ENCODE measurements at places on chromosomes 1 and 21.

DNA sequence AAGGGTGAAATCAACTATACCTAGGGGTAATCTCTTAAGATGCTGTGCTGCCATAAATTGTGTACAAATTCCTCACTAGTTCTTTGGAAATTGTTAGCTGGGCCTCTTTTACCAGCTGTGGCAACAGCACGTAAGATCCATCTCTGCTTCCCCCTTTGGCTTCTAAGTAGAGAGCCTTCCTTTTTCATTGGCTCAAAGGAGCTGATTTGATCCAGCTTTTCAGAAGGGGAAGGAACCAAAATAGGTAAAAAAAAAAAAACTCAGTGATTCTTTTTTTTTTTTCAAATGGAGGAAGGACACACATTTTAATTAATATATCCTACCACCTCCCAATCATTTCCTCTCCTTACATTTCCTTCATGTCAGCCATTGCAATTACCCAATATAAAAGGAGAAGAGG is 4.0 kb upstream of the RCAN1 start:
- no peak for DNase-seq

GRCh38 chr1:213131851-213132655 is 81.0 kb downstream of the RPS6KC1 start:
- DNase-seq = no peak

DNA sequence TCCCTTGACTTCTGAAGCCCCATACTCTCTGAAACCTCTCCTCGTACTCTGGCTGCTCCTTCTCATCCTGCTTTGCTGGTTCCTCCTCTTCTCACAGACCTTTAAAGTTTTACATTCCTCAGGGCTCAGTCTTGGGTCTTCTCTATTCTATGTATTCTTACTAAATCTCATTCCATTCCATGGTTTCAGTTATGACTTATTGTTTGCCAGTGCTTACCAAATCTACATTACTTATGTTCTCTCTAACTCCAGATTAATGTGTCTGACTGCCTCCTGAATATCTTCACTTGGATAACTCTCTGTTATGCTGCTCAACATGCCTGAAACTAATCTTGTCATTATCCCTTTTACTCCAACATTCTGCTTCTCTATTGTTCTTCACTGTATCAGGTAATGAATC is 5.4 kb upstream of the SLC35D1 start:
- no peak for DNase-seq

DNA sequence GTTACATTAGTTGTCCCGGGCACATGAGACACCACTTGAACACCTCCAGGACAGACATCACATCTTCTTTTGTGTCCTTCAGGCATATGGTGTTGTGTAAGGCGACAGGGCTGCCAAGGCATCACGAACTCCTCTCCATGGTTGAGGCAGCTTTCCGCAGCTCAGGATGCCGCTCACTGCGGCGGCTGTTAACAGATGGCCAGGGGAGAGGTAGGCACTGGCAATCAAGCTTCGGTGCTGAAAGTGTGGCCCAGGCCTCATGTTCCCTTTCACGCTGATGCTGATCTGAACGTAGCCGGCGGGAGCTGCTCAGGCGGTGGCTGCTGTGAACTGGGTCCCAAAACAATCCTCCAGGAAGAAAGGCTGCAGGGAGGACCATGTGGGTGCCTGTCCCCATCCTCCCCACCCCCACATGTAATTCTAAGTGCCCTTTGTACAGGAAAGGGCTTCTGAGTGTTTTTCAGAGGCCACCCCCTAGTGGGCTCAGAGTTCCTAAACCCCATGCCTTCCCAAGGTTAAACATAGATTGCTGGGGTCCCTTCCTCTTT is 287.1 kb upstream of the AJAP1 start:
- DNase-seq = no peak

GRCh38 chr1:151504759-151505158 is 6.4 kb upstream of the CGN start:
- no peak for DNase-seq

GRCh38 chr1:93437976-93438605 is 9.8 kb upstream of the FNBP1L start:
- no peak for DNase-seq

GRCh38 chr21:37342046-37342632 is 24.4 kb upstream of the DYRK1A start:
- no peak for DNase-seq

- no peak for DNase-seq
Measured at GRCh38 chr1:11628767-11629166, 25.5 kb downstream of the FBXO2 start.

- DNase-seq = no peak
Measured at GRCh38 chr21:16742131-16742641, 770.7 kb upstream of the CXADR start.

DNA sequence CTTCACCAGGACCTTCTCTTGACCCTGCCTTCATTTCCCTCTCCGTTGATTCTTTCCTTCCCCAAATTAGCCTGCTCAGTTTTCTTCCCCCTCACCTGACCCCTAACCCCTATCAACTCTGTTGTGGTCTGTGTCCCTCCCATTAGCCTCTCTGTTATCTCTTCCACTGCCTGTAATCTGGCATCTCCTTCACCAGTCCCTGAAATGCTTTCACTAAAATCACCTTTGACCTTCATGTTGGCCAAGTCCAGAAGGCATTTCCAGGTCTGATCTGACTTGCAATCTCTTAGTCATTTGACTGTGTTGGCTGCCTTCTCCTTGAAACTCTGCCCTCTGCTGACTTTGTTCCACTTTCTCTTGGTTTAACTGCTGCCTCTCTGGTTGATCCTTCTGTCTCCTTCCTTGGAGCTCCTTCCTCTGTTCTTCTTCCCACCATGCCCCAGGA is 28.2 kb downstream of the ATP8B2 start:
- no peak for DNase-seq

GRCh38 chr1:200625381-200625824 is 4.9 kb upstream of the KIF14 start:
- no peak for DNase-seq

DNA sequence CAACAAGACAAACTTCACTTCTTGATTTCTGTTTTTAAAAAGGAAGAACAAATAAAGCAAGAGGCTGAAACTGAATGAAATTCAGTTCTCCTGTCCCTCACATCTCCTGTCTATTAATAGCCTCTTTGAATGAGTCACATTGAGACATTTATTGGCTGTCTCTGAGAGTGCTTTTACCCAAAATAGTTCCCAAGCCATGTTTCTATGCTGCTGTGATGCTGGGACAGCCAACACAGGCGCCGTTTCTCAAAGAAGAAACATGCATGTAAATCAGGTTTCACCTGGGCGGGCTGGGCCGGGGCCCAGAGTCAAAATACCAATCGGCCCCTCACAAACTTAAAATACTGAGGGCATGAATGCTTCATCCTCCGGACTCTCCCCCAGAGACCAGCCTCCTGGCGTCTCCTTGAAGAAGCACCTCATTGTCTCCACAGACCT is 105.2 kb downstream of the EDEM3 start:
- DNase-seq = no peak

DNA sequence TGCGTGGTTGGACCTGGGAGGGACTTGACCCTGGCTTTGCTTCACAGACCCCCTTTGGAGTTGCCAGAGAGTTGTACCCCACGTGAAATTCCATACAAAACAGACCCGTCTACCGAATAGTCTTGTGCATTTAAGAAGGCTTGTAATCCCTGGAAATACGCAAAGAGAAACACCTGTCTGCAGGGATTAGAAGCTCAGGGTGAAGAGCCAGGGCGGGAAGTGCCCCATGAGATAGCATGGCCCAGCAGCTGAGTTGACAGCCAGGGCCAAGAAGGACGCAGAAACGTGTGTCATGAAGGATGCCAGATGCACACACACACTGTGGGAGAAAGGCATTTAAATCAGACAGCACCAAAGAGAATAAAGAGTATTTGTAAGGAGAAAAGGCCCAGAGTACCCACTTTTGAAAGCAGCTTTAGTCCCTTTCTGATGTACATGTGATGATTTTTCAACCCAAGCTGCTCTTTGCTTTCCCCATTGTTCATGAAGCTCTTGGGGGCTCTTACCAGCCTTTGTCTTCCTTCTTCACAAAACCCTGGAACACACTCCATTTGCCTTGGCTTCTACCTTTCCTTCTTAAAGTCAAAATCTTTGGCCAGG is 46.6 kb downstream of the PCP4 start:
- DNase-seq = no peak

DNA sequence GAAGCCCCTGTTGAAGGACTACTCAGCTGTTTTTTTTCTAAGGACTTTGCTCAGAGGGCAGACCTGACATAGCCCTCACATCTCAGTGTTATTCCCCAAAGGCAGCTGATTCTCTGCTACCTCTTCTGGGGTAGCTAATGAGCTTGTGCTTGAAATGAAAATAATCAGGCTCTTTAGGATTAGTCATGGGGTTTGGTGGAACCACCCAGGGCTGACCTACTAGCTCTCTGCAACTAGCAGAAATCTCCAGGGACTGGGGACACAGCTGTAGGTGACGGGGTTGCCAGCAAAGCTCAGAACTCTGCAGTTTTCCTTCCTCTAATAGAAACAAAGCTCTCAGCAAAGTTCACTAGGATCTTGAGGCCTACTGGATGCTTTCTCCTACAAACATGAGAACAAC is 106.4 kb upstream of the BCL9 start:
- no peak for DNase-seq

DNA sequence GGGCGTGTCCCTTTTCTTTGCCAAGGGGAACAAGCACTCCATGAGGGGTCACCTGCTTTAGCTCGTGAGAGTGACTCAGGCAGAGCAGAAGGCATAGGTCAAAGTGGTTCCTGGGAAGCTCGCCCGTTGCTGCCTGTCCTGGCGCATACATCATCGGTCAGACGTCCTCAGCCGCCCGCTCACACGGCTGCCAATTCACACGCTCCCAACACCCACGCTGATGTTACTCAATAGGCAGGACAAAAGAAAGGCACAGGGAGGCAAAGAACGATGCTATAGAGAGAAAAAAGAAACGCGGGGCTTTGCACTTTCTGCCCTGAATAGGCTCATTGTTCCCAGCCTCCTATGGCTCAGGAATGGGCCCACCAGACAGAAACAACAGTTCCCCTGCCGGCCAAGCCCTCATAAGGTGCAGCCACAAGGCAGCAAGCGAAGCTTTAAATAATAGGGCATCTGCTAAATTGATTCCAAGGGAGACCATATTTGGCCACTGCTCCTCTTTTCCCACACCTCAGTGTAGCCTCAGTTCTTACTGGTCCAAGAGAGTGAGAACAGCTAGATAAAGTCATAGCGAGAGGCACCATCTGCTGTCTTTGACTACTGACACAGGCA is 38.7 kb downstream of the VTCN1 start:
- no peak for DNase-seq

- DNase-seq = no peak
Measured at GRCh38 chr1:182713492-182713891, 29.1 kb upstream of the RGS8 start.

- DNase-seq = no peak
Measured at GRCh38 chr1:28965271-28965870, 51.0 kb downstream of the EPB41 start.

GRCh38 chr1:224506141-224506814 is 71.7 kb upstream of the WDR26 start:
- no peak for DNase-seq

DNA sequence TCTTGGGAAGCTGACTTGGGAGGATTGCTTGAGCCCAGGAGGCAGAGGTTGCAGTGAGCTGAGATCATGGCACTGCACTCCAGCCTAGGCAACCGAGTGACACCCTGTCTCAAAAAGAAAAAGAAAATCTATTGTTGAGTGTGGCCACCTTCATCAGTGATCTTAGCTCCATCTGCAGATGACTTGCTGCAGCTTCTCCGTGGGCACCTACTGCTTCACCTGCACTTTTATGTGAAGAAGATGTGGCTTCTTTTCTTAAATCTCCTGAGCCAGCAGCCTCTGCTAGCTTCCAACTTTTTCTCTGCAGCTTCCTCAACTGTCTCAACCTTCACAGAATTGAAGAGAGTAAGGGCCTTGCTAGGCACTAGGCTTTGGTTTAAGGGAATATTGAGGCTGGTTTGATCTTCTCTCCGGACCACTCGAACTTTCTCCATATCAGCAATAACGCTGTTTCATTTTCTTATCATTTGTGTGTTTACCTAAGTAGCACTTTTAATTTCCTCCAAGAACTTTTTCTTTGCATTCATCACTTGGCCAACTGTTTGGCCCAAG is 28.0 kb downstream of the AGPAT3 start:
- DNase-seq = no peak

DNA sequence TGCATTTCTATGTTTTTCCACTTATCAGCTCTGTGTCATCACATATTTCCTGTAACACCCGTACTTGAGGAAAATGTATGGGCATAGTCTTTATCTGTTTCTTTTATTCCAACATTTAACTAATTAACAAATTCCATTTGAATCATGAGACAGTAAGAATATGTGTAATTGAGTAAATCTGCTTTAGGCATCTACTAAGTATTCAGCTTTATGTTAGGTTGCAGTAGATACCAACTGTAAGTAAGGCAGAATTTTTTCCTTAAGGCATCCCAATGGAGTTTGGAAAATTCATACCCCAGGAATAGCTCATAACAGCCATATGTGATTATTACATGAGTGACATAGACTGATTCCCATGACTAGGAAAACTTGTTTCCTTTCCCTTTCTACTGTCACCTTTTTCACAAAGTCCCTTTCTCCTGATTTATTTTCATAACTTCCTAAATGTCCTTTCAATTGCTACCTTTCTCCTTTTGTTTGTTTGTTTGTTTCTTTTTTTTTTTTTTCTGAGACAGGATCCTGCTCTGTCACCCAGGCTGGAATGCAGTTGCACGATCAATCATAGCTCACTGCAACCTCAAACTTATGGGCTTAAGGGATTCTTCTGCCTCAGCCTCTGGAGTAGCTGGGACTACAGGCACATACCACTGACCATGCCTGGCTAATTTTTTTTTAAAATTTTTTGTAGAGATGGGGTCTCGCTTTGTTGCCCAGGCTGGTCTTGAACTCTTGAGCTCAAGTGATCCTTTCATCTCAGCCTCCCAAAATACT is 59.8 kb upstream of the CACYBP start:
- no peak for DNase-seq

DNA sequence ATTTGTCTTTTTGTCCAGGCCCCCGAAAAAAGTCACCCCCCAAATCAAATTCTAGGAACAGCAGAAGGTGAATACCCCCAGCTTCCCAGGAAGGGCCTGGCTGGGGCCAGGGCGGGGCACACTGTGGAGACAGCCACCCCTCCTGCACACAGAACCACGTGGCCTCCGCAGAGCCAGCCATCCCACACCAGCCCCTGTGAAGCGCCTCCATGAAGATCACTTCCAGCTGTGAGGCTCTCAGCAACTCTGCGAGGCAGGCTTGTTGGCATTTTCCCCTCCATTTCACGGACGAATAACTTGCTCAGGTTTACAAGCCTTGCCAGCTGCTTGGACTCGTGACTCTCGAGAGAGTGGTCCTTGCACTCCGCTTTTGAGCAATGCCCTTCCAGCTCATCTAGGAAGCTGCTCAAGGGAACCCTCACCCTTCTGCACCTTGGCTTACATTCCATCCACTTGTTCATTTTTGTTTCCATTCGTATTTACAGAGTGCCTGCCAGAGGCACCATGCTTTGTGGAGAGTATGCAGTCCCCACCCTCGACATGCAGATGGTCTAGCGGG is 48.2 kb downstream of the SYT6 start:
- no peak for DNase-seq

- DNase-seq = peak; percentile 38
Measured at GRCh38 chr1:35442734-35443133, 114.5 kb downstream of the KIAA0319L start.

Data from stimulated activated CD4-positive, alpha-beta T cell treated with anti-CD3 and anti-CD28 coated beads, Interleukin-2, amount 100 ng/mL, for 24 hours (primary cell).